Muscle of back (tissue), 13 donors: ENCODE measurements at places on chromosomes 5 and 9. TPM values are rescaled to one million over a fixed set of nuclear protein-coding genes. Genes with fewer than 3 reads are reported as not detected.

AMBP gene
- not detected for polyA plus RNA-seq

PARP8 gene
- 10.1 TPM for polyA plus RNA-seq

INSYN2B gene
- polyA plus RNA-seq, result 0.36 TPM

GRCh38 chr5:60101573-60101972 is 208.0 kb upstream of the PDE4D start:
- no peak for DNase-seq

- DNase-seq, result no peak
These were observed 45.4 kb downstream of the SPATA31C2 start for GRCh38 chr9:88092797-88093331.

DNA sequence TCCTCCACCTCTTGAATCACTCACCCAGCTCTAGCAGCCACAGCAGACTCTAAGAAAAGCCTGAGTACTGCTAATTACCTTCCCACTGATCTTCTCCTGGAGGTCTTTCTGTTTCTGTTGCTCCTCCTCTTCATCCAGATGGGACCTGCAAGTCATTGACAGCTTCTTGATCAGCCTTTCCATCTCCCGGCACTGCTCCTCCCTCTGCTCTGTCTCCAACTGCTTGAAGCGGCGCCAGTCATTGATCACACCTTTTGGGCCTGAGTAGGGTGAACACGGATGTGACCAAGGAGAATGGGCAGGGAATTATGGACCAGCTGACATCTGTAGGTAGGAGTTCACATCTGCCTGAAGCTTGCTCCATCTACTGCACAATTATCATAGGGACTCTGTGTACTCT is 5.5 kb downstream of the PDCL start:
- no peak for DNase-seq

- no peak for DNase-seq
These were observed 17.8 kb downstream of the FBXO38 start for GRCh38 chr5:148401604-148402003.

- DNase-seq, result no peak
These were observed 522.7 kb downstream of the NR2F1-AS1 start for GRCh38 chr5:93058309-93058708.

DNA sequence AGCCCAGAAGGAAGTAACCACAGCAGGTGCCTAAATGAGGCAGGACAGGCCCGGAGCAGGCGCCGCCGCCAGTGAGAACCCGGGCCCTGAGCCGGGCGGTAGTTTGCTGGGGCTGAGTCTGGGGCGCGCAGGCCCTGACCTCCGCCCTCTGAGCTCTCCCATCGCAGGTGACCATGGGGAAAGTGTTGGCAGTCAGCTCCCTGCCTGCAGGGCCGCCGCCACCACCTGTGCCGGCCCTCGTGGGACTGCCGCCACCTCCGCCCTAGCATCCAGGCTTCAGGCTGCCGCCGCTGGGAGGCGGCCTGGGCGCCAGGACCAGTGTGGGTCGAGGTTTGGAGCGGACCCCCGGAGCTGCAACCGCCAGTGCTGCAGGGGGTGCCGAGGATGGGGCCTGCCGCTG is 61.1 kb downstream of the TARS1 start:
- no peak for DNase-seq
